CD4-positive, alpha-beta T cell treated with Interleukin-2 at 100 ng/mL for 4 hours (primary cell): ENCODE measurements at places on chromosomes 13 and 19.
A peak's percentile ranks its signal among the peaks of the same experiment; 100 is the strongest.

DNA sequence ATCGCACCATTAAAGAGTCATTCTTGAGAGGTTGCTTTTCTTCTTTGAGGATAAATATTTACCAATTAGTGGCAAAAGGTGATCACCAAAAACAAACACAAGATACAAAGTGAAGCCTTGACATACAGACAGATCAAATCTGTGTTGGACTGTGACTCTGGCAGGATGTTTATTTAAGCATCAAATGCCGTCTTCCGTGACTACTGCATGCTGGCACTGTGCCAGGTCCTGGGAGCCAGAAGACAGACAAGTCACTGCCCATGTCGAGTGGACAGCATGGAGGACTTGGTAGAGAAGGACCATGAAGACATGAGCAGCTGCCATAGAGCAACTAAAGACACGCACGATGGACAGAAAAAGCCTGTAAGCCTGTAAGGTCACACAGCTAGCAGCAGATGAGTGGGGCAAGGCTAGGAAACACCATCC, 92.8 kb upstream of the FARP1 start:
- no peak for DNase-seq

- no peak for DNase-seq
These were observed 33.1 kb downstream of the GATAD2A start for GRCh38 chr19:19438366-19439175.

DNA sequence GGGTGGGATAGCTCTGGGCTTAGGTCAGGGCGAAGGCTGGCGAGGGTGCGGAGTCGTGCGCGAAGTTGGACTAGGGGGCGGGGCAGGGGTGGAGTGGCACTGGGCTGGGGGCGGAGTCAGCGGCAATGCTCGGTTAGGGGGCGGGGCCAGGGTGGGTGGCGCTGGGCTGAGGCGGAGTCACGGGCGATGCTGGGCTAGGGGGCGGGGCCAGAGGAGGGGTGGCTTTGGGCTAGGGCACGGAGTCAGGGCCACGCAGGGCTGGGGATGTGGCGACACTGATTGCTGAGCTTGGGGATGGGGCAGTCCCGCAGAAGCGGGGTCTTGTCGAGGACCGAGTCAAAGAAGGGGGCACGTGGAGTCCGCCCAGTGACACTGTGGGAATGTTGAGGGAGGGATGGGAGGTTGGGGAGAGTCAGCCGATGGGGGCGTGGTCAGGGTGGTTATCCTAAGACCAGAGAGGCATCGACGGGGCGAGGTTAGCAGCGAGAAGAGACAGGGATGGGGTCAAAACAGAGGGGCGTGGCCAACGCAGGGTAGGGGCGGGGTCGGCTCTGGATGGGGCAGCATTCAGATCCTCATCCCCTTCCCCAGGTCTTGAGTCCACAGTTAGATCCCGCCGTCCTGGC, 8.7 kb downstream of the HOMER3 start:
- DNase-seq = peak; percentile 73

DNA sequence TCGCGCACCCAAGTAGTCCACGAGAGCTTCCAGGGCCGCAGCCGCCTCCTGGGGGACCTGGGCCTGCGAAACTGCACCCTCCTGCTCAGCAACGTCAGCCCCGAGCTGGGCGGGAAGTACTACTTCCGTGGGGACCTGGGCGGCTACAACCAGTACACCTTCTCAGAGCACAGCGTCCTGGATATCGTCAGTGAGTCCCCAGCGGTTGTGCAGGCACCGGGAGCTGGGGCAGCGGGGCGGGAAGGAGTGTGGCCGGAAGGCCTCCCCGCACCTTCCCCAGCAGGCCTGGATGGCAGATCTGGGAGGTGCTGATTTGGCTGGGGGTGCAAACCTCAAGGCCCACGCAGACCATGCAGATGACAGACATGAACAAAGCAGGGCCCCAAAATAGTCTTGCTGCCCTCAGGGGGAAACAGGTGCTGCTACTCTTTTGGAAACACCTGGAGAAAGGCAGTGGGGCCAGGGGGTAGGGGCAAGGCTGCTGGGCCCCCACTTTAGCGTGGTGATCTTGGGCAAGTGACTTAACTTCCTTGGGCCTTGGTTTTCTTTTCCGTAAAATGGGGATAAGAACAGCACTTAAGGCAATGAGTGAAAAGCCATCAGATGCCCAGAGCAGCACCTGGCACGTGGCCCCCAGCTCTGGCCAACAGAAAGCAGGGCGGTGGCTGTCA, 4.0 kb downstream of the MAG start:
- peak; percentile 22 for DNase-seq

- DNase-seq = no peak
These were observed 97.9 kb downstream of the GGACT start for GRCh38 chr13:100490692-100491091.

- no peak for DNase-seq
These were observed 8.1 kb upstream of the CSNK1A1L start for GRCh38 chr13:37113534-37113933.

DNA sequence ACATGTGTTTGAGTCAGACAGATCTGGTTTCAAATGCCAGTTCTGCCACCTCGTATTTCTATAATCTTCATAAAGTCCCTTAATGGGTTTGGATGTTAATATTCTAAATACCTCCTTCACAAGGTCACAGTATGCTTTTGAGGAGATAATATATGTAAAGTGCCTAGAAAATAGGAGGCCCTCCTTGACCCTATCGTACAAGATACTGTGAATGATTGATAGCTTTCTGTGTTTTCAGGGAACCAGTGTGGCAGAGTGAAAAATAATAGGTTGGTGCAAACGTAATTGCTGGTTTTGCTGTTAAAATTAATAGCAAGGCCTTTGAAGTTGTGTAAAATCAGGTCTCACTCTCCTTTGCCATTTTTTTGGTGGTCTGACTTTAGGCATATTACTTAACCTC, 77.5 kb upstream of the SCEL start:
- no peak for DNase-seq

DNA sequence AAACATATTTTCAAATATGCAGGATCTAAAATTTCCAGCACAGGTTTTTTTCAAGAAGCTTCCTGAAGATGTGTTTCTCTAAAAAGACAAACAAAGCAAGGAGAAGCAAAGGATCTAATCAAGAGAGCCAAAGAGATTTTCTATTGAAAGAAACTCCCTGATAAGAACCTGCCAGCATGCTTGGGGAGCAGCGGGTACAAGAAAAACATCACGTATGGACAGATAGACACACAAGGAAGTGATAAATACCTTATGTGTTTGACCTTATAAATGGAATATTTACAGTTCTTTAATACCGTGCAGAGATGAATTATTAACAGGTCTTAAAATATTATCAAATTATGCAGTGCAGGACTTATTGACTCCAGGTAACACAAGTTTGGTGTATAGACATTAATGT, 562.1 kb downstream of the DACH1 start:
- DNase-seq = no peak

- DNase-seq = no peak
These were observed 1002.1 kb downstream of the UQCRFS1 start for GRCh38 chr19:28210886-28211285.

GRCh38 chr13:30312904-30313303, 5.6 kb upstream of the KATNAL1 start:
- DNase-seq = no peak

DNA sequence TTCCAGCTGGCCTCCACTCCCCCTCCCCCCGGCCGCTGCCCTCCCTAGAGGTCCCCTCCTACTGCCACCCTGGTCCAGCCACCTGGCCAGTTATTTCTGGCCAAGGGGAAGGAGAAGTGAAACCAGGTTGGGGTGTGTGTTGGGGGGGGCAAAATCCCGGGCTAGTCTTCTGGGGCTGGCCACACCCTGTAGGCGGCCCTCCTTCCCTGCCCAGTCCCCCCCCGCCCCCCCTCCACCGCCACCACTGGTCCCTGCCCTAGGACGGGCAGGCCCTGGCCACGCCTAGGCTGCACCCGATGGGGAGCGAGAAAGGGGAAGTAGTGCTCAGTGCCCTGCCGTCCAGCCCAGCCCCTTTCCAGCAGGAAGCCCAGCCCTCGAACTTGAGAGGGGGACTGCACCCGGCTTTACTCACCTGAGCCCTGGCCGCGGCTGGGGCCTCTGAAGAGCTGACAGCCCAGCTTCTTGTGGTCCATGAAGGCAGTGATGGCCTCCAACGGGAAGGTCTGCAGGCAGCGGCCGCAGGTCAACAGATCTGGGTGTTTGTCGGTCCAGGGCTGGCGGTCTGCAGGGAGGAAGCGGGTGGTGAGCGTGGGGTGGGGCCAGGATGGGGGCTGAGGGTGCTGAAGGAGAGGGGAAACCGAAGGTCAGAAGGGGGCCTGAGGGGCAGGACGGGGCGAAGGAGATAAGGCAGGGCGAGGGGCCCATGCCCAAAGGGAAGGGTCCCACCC, 813 bp downstream of the ZNF296 start:
- DNase-seq = peak; percentile 35

GRCh38 chr13:38159710-38160109, 189.9 kb upstream of the UFM1 start:
- no peak for DNase-seq

DNA sequence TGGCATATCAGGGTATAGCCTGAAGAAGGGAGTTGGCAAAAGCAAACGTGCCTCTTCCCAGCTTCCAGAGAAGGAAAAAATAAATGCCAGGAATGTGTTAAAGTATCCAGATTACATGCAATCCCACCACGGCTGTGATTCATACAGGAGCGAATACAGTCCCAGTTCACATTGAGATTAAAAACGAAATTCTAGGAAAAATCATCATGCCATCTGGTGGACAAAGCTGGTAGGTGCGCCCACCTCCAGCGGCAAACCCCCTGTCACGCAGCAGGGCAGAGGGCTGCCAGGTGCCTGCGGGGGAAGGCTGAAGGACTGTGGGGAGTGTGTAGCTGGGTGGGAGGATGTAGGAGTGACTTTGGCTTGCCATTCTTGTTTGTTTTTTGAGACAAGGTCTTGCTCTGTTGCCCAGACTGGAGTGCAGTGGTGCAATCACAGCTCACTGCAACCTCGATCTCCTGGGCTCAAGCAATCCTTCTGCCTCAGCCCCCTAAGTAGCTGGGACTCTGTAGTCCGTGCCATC, 6.4 kb upstream of the DMWD start:
- peak; percentile 68 for DNase-seq

- no peak for DNase-seq
These were observed 10.1 kb downstream of the FAM124A start for GRCh38 chr13:51232328-51232727.

GRCh38 chr13:76647550-76647949, 238.7 kb downstream of the KCTD12 start:
- no peak for DNase-seq

DNA sequence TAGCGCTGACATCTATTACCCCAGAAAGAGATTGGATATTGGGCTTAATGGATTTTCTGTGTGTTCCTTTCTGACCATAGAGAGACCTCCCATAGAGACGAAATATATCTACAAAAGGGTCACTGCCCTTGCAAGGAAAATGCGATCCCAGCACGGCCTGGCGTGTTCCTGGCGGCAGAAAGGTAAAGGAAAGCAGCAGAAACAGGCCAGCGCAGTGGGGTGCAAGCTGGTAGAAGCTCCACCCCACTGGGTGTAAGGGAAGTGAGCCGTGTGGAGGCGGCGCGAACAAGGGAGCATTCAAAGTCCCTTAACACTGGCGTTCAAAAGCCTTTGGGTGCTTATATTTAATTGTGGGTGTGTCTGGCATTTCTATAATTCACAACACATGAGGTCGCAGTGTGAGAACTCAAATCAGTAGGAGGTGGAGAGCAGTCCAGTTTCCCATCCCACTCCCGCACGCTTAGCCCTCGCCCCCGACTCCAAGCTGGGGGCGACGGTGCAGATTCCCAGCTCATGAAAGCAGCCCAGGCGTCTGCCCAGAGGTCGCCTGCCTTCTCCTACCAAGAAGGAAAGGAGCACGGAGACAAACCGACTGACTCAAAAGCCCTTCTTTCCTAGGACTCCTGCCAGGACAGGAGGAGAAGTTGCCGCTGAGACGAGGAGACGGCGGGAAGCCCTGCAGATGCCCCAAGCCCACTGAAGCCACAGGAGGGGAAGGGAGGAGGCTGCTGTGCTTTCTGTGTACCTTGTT, 478.4 kb downstream of the FOXO1 start:
- peak; percentile 57 for DNase-seq

GRCh38 chr19:20357921-20358320, 190.9 kb downstream of the ZNF486 start:
- DNase-seq = no peak

DNA sequence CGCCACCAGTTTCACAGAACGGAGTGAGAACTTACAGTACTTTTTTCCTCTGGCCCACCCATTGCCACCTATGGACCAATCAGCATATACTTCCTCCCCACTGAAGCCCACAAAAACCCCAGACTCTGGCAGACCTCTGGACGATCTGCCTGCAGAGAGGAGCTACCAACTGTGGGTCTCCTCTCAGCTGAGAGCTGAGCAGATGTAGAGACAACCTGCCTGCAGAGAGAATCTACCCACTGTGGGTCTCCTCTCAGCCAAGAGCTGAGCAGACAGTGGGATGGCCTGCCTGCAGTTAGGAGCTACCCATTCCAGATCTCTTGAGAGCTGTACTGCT, 69.7 kb downstream of the PIBF1 start:
- DNase-seq = no peak

- DNase-seq = peak; percentile 7
These were observed 7.0 kb upstream of the MYDGF start for GRCh38 chr19:4676955-4677731.

- DNase-seq = no peak
These were observed 13.8 kb downstream of the KLC3 start for GRCh38 chr19:45354241-45354842.

DNA sequence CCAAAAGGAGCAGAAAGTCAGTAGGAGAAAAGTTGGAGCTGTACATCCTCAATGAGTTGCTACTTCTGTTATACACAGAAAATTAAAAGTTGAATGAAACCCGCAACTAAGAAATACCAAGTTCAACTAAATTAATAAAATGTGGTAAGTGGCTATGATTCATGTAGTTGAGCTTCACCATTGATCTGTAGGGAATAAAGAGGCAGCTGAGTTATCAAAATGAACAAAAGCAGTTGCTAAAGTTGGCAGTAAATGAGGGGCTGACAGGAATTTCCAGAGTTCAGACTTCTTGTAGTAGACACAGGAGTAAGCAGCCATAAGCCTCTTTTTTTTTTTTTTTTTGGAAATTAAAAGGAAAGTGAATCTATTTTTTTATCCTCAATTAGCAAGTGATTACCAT, 234.6 kb downstream of the POSTN start:
- DNase-seq = no peak

DNA sequence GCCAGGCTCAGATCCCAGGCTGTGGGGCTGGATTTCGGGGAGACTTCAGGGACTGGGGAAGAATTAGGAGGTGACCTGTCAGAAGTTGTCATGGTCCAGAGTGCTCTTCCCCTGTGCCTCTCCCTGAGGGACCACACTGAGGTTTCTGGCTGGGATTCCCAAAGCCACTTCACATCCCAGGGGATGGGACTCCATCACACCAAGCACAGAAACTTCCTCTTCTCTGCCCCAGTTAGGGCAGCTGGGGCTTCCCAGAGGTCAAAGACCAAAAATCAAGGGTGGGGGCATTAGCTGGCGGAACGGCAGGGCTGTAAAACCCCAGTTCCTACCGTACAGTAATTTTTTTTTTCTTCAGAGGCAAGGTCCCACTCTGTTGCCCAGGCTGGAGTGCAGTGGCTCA, 7.4 kb downstream of the FCER2 start:
- no peak for DNase-seq
